Hepatocyte (in vitro differentiated cells): ENCODE measurements at places on chromosomes 5 and 9.

- no peak for DNase-seq
Measured at GRCh38 chr9:116653348-116654058, 33.6 kb upstream of the TRIM32 start.

DNA sequence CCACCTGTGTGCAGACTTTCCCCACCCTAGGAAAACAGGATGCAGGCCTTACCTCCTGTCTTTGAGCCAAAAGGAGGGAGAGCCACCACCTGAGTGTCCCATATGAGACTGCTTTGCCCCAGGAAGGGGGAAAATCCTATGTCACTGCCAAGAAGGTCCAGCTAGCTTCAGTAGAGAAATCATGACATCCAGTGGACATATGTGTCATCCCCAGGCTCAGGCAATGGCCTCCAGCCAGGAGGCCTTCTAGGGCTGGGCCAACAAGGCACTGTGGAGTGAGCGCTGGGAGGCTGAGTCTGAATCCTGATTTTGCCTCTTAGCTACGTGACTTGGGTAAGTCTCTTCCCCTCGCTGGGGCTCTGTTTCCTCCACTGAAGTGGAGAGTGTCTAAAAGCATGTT lies 60.2 kb downstream of the SMIM23 start:
- peak; percentile 30 for DNase-seq

DNA sequence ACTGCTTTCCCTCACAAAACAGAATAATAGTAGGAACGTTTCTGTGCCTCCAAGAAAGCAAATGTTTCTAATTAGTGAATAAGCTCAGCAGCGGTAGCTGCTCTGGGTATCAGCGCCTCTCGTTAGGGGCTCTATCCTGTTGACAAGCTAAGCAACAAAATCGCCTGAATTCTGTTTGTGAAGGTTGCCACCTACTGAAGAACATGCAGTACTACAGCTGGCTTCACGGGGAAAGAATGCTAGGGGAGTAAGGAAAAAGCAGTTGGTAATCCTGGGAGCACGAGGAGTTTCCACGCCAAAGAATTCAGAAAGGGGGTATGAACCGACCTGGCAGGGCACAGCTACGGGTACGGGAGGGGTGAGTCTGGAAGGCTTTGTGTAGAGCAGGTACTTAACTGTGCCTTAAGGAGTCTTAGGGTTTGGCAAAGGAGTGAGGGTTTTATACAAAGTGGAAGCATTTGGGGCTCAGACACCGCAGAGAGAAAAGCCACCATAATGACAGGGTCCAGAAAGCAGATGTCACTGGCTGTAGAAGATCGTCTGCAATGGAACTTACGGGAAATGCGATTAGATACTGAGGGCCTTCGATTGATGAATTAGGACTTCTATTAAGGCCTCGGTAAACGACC lies 171.7 kb downstream of the TTC39B start:
- DNase-seq = peak; percentile 86

- DNase-seq = peak; percentile 29
Measured at GRCh38 chr5:132849347-132849746, 16.9 kb downstream of the GDF9 start.

- no peak for DNase-seq
Measured at GRCh38 chr5:10565785-10566542, 2.1 kb downstream of the ANKRD33B start.

DNA sequence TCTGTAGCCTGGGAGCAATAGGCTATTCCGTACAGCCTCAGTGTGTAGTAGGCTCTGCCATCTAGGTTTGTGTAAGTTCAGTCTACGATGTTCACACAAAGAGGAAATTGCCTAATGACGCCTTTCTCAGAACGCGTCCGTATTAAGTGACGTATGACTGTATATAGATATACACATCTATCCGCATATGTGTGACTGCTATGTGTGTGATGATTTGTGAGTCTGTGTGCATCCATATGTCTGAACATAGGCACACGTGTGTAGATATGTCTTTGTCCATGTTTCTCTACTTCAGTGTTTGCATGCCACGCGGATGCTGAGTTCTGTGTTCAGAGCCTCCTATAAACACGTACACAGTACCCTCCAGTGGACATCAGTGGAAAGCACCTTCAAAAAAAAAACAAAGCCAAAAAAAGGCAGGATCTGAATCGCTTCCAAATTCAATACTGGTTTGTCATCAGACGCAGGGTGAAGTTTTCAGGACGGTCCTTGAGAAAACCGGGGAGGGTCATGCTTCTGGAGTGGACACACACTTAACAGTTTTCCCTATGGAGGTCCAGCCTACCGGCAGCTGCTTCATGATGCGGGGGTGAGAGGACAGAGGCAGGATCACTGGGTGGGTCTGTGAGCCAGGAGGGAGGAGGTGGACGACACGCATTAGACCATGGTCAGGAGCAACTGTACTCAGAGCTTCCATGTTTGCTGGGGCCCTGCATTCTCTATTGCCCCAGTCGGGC lies 29.5 kb upstream of the ALDH1B1 start:
- DNase-seq = peak; percentile 76

DNA sequence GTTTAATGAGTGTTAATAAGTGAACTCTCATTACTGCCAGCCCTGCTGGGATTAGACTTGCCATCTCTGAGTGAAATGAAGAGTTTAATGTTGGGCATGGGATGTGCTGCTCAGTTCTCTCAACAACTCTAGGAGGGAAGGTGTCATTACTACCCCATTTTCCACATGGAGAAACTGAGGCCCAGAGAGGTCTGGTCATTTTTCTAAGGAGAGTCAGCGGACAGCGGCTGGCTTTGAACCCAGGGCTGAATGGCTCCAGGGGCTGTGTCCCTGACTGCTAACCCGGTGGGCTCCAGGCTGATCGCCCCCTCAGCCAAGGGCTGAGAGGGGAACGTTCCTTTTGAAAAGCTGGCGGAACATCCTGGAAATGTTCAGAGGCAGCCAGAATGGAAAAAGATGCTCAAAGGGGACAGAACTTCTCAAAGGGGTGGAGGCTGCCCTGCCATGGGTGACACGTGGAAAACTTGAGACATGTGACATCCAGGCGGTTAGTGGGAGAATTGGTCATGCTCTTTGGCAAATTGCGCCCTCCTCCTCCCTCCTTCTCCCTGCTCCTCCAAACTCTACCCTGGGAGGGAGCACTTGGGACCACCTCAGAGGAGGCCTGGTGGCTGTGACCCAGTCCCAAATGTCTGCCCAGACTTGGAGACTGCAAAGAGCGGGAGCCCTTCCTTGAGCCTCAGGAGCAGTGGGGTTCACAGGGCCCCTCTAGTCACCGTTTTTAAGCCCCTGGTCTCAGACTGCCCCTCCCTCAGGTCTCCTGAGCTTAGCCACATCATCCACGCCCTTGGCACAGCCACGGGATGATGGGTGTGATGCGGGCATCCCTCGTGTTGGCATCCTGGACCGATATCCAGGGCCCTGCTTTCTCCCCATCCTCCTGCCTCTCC lies 28.7 kb downstream of the DNM1 start:
- peak; percentile 8 for DNase-seq

GRCh38 chr5:149853331-149853648 lies 91.3 kb downstream of the PDE6A start:
- DNase-seq = no peak

GRCh38 chr5:88663793-88664216 lies 219.2 kb downstream of the MEF2C start:
- DNase-seq = no peak

- DNase-seq = no peak
Measured at GRCh38 chr5:130045334-130045733, 141.1 kb downstream of the CHSY3 start.

GRCh38 chr9:114424126-114424525 lies 36.3 kb upstream of the AKNA start:
- no peak for DNase-seq

GRCh38 chr5:143121135-143121475 lies 282.4 kb downstream of the NR3C1 start:
- no peak for DNase-seq

DNA sequence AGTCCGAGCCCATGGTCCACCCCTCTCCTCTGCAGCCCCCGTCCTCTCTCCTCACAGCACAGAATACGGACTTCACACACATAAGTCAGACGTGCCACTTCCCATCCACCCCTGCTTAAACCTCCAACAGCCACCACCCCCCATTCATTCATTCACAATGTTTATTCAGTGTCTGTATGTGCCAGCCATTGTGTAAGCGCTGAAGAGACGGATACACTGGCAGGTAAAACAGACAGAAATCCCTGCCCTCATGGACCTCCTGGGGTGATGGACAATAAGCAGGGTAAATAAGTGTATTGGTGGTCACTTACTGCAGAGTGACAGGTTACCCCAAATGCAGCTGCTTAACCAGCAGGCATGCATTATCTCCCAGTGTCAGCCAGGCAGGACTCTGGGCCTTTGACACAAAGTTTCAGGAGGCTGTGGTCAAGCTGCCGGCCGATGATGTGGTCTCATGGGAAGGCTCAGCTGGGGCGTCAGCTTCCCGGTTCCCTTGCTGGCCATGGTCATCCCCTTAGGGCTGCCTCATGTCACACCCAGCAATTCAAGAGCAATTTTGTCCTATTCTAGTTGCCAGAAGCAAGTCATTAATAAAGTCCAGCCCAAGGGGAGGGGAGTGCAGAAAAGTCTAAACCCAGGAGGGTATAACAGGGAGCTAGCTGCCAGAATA lies 1.8 kb upstream of the PAXX start:
- no peak for DNase-seq

DNA sequence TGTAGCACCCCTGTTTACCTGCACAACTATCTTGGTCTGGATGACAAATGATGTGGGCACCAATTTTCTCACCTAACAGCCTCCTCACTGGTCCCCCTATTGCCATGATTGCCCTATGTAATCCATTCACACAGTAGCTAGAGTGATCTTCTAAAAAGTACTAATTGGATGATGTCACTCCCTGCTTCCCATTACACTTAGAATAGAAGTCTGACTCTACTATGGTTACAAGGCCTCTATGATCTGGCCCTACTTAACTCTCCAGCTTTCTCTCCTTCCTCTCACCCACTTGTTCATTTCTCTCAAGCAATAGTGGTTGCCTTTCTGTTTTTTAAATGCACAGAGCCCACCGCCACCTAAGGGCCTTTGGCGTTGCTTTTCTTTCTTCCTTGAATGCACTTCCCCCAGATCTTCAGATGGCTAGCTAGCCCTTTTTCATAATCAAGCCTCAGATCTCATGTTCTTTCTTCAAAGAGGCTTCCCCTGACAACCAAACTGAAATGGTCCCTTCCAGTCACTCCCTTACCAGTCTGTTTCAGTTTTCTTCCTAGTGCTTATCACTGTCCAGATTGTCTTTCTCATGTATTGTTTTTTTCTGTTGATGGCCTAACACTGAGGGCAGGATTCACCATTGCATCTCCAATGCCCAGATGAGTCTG lies 8.7 kb downstream of the IGIP start:
- no peak for DNase-seq

DNA sequence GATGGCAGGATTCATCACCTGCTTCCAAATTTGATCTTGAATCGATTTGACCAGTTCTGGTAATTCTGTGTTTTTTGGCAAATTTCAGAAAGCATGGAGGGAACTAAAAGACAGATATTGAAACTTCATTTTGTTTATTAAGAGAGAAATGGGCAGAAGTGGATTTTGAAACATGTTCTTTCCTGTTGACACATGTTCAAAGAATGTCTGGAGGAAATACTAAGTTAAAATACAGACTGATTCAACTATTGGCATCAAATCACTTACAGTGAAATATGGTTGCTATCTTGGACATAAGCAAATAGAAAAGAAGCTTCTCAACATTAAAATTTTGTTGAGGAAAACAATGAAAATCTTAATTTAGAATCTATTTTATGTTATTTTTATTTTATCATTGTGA lies 19.3 kb upstream of the GZMK start:
- DNase-seq = no peak

DNA sequence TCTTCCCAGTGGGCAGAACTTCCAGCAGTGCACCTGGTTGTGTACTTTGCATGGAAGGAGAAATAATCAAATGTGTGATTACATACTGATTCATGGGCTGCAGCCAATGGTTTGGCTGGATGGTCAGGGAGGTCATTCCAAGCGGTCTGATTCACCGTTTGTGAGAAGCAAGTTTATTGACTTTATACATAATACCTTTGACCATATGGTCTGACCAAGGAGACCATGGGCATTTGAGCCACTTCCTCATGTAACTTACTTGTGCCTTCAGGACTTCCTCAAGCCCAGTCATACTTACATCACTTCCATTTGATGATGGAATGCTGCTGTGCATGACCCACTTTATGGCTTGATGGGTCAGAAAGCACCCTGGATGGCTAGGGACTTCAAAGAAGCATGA lies 41.1 kb downstream of the DAP start:
- no peak for DNase-seq

GRCh38 chr5:65021527-65022226 lies 252.9 kb downstream of the CWC27 start:
- no peak for DNase-seq

- DNase-seq = no peak
Measured at GRCh38 chr5:74642543-74642863, 2.0 kb upstream of the ENC1 start.

- DNase-seq = no peak
Measured at GRCh38 chr5:14617441-14617840, 35.8 kb downstream of the OTULINL start.

DNA sequence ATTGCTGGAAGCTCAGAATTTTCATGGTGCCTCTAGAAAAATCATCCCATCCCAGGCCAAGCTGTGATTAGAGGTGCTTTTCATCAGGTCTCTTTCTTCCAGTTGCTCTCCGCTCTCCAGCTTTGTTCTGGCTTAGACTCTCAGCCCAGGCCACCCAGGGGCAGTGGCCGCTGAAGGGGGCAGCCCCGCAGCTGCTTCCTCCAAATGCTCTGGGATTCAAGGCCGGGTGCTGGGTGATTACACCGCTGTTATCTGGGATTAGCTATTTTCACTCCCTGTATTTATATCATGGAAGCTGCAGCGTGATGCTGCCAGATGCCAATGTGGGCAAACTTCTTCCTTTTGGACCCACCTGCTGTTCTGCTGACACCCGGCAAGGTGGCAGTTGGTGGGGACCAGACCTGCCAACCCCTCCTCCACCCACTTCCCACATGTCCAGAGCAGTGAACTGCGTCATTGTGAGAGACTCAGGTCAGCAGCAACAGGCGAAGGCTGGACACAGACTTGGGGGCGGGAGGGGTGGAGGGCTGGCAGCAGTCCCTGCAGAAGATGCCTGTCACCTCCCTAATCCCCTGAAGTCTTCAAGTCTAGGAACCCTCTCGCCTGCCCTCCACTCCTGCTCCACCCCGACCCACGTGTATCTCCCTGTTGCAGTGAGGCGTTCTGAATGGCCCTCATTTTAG lies 33.9 kb upstream of the NKX2-5 start:
- DNase-seq = no peak

DNA sequence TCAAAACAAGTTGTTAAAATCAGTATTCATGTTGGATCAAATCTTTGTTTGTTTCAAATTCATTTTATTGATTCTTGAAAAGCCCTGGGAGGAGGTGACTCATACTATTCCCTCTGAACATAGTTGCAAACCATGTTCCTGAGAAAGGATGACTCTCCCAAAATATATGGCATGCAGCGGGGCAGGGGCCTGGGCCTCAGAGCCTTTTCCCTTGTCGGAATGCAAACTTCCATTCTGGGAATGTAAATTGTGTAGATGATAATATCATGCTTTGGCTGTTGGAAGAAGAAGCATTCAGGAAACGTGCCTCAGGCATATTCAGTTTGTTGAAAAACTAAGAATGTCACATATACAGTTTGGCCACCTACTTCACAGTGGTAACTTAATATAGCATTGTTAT lies 242.0 kb downstream of the AUH start:
- no peak for DNase-seq
